ENCODE measurements at places on chromosomes 4 and X. TPM values are rescaled to one million over a fixed set of nuclear protein-coding genes. Genes with fewer than 3 reads are reported as not detected.

- DNase-seq, result no peak
These were observed 169.4 kb downstream of the AMELX start for GRCh38 chrX:11462648-11463047.

- DNase-seq, result no peak
These were observed 2.4 kb downstream of the CNKSR2 start for GRCh38 chrX:21376636-21377035.

DNA sequence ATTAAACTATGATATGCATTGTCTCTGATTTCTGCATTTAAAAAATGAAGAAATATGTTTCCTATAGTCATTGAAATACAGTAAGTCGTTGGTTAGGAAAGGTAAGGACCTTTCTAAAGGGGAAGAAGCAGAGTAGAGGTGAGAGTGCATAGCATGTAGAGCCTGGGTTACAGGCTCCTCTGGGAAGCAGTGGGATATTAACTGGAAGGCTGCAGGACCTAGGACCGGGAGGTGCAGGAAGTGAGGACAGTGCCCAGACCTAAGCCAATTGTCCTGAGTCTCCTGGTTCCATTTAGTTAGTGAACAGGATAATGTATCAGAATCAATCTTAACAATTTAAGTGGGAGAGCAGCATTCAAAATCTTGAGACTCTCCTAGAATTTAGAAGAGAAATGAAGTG is 237.1 kb upstream of the NUDT6 start:
- no peak for DNase-seq

DNA sequence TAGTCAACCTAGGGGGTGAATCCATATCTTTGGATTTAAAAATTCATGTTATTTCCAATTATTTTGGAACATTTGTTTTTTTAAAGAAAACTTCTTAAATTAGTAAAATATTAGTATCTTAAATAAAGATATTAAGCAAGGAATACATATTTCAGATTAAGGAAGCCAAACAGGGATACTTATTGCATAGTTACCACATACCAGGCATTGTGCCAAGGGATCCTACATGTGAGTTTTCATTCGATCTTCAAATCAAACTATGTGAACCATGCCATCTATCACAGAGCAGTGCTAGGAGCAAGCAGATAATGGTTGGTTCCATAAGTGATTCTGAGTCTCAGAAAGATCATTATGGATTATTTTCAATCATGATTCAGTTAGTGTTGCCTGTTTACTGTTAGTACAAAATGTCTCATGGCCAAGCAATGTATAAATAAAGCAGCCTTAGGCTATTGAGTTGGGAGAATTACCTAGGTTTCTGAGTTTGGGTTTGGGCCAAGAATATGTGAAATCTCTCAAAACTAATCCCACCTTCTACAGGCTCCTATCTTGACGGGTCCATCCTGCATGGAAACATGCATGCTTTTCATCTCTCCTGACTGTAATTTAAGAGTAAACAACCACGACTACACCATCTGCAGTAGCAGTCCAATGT is 176.7 kb downstream of the NPFFR2 start:
- no peak for DNase-seq

GRCh38 chr4:38004062-38004461 is 43.9 kb downstream of the PTTG2 start:
- DNase-seq, result no peak

DNA sequence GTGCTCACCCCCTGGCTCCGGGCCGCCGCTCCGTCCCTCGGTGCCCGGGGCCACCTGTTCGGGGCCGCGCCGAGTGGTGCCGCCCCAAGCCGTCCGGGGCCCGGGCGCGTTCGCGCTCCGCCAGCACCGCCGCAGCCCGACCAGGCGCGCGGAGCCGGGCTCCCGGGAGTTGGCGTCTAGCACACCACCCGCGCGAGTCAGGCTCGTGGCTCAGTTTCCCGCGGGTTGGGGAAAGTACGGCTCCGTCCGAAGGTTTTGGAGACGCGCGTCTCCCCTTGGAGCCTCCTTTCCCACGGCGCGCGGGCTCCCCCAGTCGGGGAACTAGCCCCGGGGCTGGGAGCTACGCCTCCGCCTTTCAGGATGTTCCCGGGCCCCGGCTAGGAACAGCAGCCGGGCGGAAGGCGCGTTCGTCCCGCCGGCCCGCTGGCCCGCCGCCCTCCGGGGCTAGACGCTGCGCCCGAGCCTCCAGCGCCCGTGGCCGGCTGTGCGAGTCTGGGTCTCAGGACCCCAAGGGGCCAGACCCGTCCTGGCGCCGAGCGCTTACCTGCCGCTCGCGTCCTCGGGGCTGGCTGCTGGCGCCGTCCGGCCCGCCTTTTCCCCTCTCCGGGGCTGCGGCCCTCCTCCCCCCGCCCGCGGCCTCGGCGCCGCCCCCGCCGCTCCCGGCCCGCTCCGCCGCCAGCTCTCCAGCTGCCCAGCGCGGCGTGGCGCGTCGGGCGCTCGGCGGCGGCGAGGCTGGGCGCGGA is at the start of gene ADGRG2:
Gene ADGRG2, minus strand, starts transcription at position 571 of the 743 bp plus-strand sequence. CDS start 53,634 bp downstream, outside the sequence.
- DNase-seq, result no peak

DNA sequence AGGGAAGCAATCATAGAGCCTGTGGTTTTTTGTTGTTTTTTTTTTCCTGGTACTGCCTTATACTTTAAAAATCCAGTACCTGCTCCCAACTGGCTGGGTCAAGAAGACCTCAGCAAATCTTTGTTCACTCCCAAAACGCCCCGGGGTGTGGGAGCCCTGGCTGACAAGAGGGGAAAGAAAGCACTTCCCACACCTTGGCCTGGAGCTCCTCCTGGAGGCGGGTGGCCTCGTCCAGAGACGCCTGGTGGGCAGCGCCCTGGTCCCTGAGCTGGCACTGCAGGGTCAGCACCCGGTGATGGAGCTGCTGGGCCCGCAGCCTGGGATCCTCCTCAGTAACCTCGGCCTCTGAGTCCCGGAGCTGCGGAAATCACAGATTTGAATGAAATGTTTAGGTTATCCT is 38.2 kb downstream of the C4orf50 start:
- DNase-seq, result no peak

GRCh38 chr4:113646442-113646822 is 115.1 kb downstream of the CAMK2D start:
- no peak for DNase-seq

GRCh38 chrX:133566876-133567275 is 151.6 kb upstream of the GPC4 start:
- DNase-seq, result no peak

GRCh38 chrX:18973527-18974192 is 10.3 kb downstream of the PHKA2 start:
- no peak for DNase-seq

DNA sequence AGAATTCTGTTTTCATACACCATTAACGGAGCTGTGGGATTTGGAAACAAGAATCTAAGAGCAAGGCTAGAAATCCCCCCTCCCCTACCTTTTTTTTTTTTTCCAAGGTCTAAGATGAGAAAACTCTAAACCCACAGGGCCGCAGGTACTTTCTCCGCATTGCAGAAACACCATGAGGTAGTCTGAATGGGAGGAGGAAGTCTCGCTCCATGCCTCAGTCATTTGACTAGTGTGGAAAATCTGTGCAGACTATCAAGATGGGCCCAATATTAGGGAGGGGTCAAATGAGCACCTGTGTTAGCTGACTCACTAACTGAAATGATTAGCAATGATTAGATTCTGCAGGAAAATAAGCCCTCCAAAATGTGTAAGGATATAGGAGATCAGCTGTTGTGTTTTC is 40.9 kb upstream of the MAP3K15 start:
- DNase-seq, result no peak

- no peak for DNase-seq
These were observed 502.5 kb downstream of the SPRY1 start for GRCh38 chr4:123898946-123899666.

DNA sequence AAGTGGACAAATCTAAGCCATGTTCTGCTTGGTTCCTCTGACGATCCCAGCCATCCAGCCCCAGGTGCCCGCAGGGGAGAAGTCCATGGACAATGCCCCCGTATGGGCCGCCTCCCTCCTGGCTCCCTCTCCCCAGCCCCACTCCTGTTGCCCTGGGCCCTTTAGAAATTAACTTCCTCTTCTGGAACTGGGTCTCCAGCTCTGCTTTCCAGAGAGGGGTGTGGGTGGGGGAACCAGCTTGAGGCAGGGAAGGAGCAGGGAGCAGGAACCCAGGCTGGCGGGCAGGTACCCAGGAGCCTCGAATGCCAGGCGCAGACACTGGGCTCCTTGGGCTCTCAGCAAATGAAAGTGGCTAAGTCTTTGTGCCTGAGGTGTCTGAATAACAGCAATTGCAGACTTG is 12.7 kb upstream of the ABLIM2 start:
- no peak for DNase-seq

- DNase-seq, result no peak
These were observed 181.0 kb downstream of the MAML3 start for GRCh38 chr4:139973015-139973414.

DNA sequence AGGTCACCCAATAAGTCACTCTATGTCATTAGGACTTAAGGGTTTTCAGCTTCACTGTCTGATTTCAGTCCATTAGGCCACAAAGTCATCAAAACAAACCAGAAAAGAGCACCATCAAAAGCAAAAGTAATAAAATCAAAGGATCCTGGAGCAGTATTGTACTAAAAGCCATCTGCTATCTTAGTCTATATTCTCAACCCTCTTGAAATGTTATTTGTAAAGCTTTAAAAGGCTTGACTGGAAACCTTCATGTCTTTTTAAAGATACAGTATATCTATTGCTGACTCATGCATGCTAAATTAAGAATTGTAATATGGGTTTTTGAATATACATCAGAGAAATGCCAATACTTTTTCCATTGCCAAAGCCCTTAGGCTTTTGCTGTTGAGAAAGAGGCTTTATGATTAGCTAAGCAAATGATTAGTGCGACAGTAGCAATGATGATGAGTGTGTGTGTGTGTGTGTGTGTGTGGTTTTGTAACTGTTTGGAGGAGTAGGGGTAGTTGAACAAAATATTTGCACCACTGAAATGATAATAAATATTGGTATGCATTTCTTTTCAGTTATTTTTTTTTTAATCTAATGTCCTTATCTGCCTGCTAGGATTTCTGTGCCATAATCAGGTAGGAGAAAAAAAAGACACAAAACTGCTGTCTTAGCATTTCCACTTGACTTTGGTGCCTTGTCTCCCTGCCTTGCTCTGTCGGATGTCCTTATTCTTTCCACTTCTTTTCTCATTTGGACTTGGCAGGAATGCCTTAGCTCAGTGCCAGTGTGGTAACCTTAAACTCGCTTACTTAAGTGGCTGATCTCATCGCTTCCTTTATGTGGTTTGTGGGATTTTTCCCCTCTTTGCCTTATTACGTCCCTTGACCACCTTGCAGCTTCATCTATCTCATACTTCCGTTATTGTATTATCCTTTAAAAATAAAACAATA is 119.7 kb downstream of the PCDH7 start:
- DNase-seq, result no peak

DNA sequence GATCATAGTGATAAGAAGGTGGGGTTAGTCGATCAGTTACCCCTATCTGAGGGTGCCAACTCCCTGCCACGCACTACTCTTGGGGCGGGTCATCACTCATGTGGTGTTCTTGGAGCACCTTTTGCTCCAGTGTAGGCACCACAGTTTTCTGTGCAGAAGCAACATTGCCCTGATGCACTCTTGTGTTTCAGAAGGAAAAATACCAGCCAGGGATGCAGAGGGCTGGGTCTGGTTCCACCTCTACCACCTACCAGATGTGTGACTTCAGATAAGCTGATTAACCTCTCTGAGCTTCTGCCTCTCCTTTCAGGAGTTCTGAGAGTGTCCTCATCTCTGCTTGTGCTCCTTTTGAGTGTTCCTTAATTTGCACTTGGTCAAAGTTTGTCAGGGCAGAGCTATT is 29.9 kb upstream of the PROM1 start:
- DNase-seq, result no peak

GRCh38 chrX:10471418-10471817 is 149.0 kb downstream of the MID1 start:
- no peak for DNase-seq

GRCh38 chrX:23575281-23575680 is 92.0 kb upstream of the PRDX4 start:
- no peak for DNase-seq

DNA sequence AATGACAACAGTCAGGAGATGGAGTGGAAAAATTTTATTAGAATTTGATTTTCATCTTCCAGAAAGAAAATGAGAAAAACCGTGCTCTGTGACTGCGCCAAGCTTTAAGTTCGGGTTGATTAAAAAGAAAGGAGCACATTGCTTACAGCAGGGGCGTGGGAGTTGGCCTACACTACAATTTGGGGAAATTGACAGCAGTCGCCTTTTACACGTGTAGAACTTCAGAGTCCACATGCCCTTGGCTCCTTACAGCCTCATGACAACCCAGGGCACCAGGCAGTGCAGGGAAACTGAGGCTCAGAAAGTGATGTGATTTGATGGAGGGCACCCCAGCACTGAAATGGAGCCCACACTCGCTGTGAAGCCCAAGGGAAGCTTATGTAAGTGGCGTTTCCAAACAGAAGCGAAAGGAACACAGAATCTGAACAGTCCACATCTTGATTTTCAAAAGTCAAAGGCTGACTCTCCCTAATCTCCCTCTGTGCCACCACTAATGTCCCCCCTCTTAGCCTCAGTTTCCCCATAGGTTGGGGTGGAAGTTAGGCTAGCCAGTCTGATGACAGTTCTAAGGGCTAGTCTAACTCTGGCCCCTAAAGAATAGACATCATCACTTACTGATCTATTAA is 5.5 kb downstream of the PPP2R2C start:
- DNase-seq, result no peak

GRCh38 chr4:114040319-114041116 is 61.1 kb upstream of the ARSJ start:
- no peak for DNase-seq

DNA sequence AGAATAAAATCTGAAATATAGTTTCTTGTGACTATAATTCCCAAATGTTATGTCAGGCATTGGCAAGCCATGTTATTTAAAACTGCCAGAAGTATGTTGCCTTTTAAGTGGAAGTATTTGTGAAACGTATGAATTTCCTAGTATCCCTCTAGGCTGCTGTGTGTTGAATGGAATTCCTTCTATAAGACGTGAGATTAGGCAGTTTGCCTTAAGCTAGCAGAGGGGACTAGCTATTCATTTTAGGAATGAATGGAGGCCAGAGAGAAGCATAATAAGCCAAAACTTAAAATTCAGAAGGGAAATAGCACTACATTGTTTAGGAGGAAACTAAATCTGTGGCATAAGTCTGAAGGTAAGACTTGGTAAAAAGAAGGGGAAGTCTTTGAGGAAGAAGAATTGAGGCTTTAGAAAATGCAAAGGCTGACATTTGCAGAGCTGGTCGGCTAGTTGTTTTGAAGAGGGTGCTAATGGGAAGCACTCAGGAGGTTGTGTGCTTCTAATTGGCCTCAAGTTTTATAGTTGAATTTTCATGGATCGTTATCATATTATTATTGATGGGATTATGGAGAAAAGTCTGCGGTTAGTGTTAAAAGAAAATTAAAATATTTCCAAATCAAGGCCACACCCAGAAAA is 57.1 kb downstream of the TMEM131L start:
- DNase-seq, result no peak

Gene PAGE4
- total RNA-seq, result not detected

Gene MEPE
- not detected for total RNA-seq

Gene ADH1B
- 45.0 TPM for total RNA-seq

Gene NEIL3
- total RNA-seq, result 2.1 TPM

Gene NKAP
- total RNA-seq, result 2.2 TPM

Gene CSAG1
- not detected for total RNA-seq

Gene VCX2
- total RNA-seq, result not detected

Gene KLHL8
- total RNA-seq, result 6.6 TPM

Gene CDK16
- 78.1 TPM for total RNA-seq

Gene RENBP
- total RNA-seq, result not detected

Gene BANK1
- 0.27 TPM for total RNA-seq

Gene UGT2B10
- not detected for total RNA-seq

All from esophagus squamous epithelium (tissue), 5 donors.